Hematopoietic multipotent progenitor cell treated with erythropoietin and hydrocortisone succinate and interleukin-3 and kit ligand, for 15 days (in vitro differentiated cells): ENCODE measurements at places on chromosomes 11 and 22.
A peak's percentile ranks its signal among the peaks of the same experiment; 100 is the strongest.

DNA sequence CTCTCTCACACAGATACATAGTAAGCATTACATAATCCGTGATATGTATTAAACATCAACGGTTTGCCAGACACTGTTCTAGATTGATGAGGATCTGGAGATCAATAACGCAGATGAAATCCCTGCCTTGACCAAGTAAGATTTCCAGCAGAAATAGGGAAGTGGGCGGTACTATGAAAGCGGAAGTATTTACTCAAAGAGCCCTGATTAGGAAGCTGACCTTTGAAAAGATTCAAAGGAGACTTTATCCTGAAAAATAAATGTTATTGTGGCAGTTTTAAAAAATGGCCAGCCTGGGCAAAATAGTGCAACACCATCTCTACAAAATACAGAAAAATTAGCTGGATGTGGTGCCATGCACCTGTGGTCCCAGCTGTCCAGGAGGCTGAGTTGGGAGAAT is 26.8 kb downstream of the GAB2 start:
- no peak for DNase-seq

- DNase-seq: no peak
Observed at GRCh38 chr22:32776397-32776796, 25.1 kb upstream of the TIMP3 start.

DNA sequence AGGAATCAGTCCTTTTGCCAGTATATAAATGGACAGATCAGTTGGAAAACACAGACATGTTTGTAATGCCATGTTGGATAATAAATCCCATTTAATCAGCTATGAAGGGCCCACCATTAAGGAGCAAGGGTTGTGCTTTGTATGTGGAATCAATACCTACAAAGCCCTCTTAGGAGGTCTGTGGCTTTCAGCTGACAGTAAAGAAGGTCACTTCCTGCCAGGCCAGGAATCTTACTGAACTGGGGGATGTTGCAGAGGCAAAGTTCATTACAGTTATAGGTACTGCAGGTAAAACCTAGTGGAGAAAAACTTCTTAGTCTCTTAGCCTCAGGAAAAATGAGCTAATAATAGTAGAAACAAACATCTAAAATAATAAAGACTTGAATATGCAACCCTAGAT is 129.5 kb downstream of the FAM76B start:
- DNase-seq: no peak

DNA sequence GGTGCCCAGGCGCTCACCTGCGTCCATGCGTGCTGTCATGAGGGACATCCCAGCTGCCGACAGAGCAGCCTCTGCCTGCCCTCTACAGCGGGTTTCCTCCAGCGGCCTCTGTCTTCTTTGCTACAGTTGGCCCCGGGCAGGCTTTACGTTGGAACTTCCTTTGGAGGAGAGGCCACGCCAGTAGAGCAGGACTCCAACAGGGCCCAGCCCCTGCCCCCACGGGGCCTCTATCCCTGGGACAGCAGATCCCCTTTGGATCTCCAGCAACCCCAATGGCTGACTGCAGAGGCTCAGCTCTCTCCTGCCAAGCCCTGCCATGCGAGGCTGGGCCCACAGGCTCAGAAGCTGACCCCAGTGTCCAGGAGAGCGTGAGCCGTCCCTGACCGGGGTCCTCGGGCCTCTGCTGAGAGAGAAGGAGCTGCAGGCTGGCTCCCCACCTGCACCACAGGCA is 12.1 kb downstream of the TRPM5 start:
- no peak for DNase-seq

GRCh38 chr11:79088967-79089366 is 351.9 kb downstream of the TENM4 start:
- DNase-seq: no peak

- peak; percentile 11 for DNase-seq
Observed at GRCh38 chr11:1505480-1505879, 18.9 kb upstream of the MOB2 start.

- no peak for DNase-seq
Observed at GRCh38 chr11:41118521-41118920, 340.9 kb downstream of the LRRC4C start.

DNA sequence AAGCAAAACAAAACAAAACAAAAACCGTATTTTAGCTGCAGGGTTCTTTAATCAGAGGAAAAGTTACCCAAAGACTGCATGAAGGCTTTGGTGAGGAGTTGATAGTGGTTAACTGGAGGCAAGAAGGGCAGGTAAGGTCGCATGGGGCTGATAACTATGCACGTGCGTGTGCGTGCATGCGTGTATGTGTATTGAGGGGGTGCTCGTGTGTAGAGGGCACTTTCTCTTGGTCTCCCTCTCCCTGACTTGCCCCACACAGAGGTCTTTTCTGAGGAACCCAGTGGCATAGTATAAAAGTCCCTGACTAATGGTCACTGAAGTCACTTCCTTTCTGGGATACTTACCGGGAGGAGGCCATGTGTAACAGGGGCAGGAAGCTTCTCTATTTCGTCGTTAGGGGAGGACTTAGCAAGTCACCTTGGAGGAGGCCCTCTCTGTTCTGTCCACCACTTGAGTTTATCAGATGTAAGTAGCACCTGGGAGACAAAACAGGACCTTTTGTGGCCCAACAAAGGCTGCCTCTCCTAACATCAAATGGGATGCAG is 20.1 kb upstream of the FCHSD2 start:
- DNase-seq: no peak

- peak; percentile 44 for DNase-seq
Observed at GRCh38 chr22:46604306-46604690, 15.9 kb upstream of the GRAMD4 start.

GRCh38 chr22:17101475-17102296 is 16.9 kb downstream of the IL17RA start:
- no peak for DNase-seq

GRCh38 chr11:74650498-74650897 is 58.1 kb downstream of the POLD3 start:
- no peak for DNase-seq

GRCh38 chr11:69041516-69041915 is 7.2 kb upstream of the TPCN2 start:
- no peak for DNase-seq

- no peak for DNase-seq
Observed at GRCh38 chr11:113562576-113562975, 87.4 kb upstream of the DRD2 start.
